ENCODE measurements at places on chromosomes 5 and 9. TPM values are rescaled to one million over a fixed set of nuclear protein-coding genes. Genes with fewer than 3 reads are reported as not detected.

PCDH1 gene
- 25.5 TPM for total RNA-seq

SLC34A3 gene
- 0.06 TPM for total RNA-seq

SHOC1 gene
- not detected for total RNA-seq

SNX24 gene
- 38.3 TPM for total RNA-seq

NME5 gene
- total RNA-seq, result 17.0 TPM

ANXA1 gene
- total RNA-seq, result 225 TPM

QSOX2 gene
- 7.2 TPM for total RNA-seq

PCDHGB3 gene
- 6.0 TPM for total RNA-seq

FRMD3 gene
- total RNA-seq, result 12.6 TPM

- DNase-seq, result no peak
These were observed 91.5 kb downstream of the ADAMTS2 start for GRCh38 chr5:179253730-179254129.

DNA sequence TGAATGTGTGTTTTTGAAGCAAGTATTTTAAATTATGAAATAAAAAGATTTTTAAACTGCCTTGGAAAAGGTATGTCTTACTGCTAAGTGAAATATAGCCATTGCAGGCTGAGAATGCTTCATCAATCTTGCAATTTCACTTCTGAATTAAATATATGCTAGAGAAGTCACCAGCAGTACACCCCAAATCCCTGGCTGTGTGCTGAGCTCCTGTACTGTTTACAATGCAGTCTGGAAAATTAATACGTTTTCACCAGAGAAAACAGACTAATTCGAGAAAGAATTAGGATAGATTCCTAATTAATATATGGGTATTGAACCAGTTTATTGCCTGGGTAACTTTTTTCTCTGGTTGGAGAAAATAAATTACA, 3.2 kb downstream of the PRDM6 start:
- no peak for DNase-seq

GRCh38 chr5:78588507-78588906, 60.1 kb downstream of the LHFPL2 start:
- no peak for DNase-seq

- DNase-seq, result no peak
These were observed 26.6 kb upstream of the GLDC start for GRCh38 chr9:6672118-6672517.

- no peak for DNase-seq
These were observed 1568.9 kb upstream of the ACO1 start for GRCh38 chr9:30815585-30815984.

- no peak for DNase-seq
These were observed 166.9 kb downstream of the DMRT2 start for GRCh38 chr9:1217076-1217475.

- no peak for DNase-seq
These were observed 5.8 kb downstream of the ADAMTS6 start for GRCh38 chr5:65475895-65476294.

- DNase-seq, result no peak
These were observed 589 bp upstream of the THBS4 start for GRCh38 chr5:80034559-80034958.

DNA sequence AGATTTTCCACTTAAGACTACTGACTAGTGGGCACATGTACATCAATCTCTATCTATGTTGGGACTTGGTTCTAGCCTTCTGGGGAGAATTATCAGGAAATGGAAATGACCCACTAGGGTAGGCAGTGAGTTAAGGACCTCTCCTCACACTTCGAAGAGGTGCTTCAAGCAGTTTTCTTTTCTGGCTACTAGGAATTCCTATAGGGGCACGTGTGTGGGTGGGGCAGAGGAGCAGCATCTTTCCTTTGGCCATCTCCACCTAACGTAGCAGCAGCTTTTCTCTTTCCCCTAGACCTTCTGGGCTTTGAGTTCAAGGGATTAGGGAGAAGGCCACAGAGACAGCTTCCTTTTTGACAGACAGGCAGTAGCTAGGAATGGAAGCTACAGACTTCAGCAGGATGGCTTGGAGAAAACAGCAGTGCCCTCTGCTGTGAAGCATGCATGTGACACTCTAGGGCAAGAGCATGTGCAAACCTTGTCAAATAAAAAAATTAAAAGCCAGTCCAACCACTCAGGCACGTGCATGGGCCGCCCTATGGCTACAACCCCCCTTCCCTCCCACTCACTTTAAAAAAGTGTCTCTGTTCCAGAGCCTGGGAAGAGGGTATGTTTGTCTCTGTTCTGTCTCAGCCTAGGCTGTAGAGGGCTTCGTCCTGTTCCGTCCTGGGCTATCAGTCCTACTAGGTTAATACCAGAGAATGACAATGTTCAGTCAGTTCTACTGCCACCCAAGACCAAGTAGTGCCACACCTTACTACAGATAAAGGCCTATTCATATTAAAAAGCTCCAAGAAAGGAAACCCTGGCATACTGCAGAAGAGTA, 8.7 kb upstream of the GFRA3 start:
- no peak for DNase-seq

GRCh38 chr9:105693435-105694189, 729 bp upstream of the TMEM38B start:
- no peak for DNase-seq

- no peak for DNase-seq
These were observed 172.6 kb upstream of the RAI14 start for GRCh38 chr5:34483442-34484033.

DNA sequence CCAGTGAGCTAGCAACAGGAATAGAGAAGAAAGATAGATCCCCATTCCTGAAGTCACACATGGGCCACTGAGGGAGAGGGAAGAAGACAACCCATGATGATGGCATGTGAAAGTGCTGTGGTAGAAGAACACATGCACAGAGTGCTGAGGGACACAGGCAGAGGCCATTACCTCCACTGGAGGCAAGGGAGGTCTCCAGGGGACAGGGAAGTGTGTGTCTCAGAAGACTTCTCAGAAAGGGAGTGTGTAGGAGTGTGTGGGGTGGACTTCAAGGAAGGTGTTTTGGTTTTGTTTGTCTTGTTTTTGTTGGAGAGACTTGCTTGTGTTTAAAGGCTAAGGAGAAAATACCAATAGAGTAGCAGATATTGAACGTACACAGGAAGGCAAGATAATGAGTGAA, 77.0 kb upstream of the SMARCA2 start:
- no peak for DNase-seq

DNA sequence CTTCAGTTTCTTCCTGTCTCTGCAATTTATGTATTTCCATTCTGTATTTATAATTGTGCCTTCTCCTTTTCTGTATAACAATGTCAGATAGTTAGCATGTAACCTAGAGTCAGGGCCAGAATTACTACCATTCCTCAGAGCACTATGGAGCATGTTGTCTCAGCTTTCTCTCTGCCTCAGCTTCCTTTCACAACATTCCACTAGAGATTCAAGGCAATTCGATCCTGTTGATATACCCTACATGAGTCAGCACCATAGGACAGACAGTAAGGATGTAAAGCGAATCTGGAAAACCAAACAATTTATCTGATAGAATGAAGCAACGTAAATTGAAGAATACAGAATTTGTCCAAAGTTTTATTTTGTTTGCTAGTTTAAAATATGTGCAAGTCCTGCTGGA, 728.3 kb upstream of the SEMA6A start:
- DNase-seq, result no peak

- peak; percentile 22 for DNase-seq
These were observed 267.1 kb upstream of the EFNA5 start for GRCh38 chr5:107937651-107938355.

DNA sequence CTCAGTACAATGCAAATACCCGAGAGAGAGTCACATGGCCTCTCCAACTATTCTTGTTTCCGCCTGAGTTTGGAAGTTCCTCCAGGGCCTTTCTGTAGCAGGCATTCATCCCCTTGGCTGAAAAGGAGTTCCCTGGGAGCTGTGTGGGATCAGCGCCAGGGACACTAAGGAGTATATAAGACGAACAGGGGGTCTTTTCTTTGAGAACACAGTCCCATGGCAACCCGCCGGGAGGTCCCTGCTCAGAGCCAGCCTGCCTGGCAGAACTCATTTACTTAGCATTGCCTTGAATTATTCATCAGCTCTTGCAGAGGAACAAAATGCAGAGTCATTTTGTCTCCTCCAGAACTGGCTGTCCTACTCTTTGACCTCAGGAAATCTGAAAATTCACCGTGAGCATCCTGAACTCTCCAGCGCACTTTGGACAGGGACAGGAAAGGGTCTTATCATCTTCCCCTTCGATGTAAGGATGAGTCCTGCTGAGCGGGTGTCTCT, 120.4 kb upstream of the OSMR start:
- peak; percentile 83 for DNase-seq

- peak; percentile 87 for DNase-seq
These were observed 131.8 kb upstream of the GABRP start for GRCh38 chr5:170651604-170652277.

DNA sequence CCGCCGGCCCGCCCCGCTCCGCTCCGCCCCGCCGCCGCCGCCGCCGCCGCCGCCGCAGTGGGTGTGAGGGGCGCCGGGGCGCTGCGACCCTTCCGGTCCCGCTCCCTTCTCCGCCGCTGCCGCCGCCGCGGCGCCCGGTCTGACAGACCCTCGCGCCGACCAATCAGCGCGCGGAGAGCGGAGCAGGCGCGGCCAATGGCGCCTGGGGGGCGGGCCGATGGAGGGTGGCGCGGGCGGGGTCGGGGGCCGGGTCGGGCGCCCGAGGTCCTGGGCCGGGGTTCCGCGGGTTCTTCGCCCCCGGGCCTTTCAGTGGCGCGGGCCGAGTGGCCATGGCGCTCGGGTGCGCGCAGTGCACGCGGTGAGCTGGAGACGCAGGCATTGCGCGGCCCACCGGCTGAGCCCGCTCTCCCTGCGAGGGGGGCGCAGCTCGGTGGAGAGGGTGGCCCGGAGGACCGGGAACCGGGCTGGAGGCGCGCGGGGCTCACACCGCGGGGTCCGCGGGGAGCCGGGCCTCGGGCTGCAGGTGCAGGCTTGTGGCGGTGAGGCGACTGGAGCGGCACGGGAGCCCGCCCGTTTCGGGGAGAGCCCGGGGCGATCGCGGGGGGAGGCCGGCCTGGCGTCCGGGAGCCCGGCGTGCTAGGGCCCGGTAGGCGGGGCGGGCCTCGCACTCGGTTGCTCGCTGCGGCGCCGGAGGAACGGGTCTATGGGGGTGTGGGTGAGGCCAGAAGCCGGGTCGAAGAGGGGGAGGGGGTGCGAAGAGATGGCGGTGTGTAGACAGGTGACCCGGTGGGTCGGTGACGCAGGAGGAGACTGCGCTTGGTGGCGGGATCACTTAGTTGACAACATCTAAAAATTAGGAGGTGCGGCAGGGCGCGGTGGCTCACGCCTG, at the start of gene MAPK9:
TSS of gene MAPK9 (minus strand) at position 141 of the 889 bp plus-strand sequence. CDS start 11,522 bp downstream, outside the sequence.
- peak; percentile 87 for DNase-seq

GRCh38 chr9:130128251-130128650, 44.0 kb upstream of the NCS1 start:
- no peak for DNase-seq

DNA sequence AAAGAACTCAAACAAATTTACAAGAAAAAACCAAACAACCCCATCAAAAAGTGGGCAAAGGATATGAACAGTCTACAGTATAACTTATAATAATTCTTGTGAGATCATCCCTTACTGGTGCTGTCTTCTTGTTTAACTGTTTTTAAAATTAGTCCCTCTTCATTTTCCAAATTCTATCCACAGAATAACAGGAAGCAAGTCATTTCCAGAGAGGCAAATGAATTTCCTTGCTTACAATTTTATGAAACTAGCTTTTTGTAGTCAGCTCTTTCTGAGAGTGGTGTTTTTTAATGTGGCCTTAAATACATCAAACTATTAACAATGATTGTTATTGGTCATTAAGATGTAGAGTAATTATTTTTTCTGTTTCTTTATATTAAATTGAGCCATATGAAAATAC, 40.6 kb downstream of the FAM174A start:
- DNase-seq, result no peak

GRCh38 chr9:74920944-74921626, 31.6 kb downstream of the C9orf40 start:
- DNase-seq, result no peak

GRCh38 chr5:77426670-77427069, 65.4 kb downstream of the WDR41 start:
- no peak for DNase-seq

GRCh38 chr5:26884481-26884880, 153.9 kb downstream of the CDH9 start:
- DNase-seq, result no peak
